ENCODE measurements at places on chromosomes 5 and 9. TPM values are rescaled to one million over a fixed set of nuclear protein-coding genes. Genes with fewer than 3 reads are reported as not detected.

Gene GCNT4
- polyA plus RNA-seq, result 1.1 TPM

DNA sequence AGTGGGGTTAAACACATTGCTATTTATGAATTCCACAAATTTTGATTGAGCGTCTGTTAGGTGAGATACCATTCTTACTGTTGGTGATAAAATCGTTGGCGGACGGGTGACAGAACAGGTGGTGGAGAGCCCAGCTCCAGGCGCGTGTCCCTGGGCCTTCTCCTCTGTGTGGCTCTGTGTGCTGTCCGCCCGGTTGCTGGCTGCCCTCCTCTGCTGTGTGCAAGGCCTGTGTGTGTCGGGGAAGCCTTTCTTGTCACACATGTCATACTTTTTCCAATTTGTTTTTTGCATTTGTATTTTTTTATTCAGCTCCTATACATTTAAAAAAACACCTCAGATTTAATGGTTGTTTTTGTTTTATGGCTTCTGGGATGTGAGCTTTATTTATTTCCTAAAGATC is 33.9 kb downstream of the TENT4A start:
- DNase-seq, result no peak

Gene SLC9A3
- polyA plus RNA-seq, result 1.3 TPM

Gene BAAT
- polyA plus RNA-seq, result 0.09 TPM

Gene FOXD4L5
- not detected for polyA plus RNA-seq

- no peak for DNase-seq
These were observed 7.8 kb upstream of the ANXA1 start for GRCh38 chr9:73143711-73144328.

Gene DAB2IP
- 19.7 TPM for polyA plus RNA-seq

GRCh38 chr5:141844414-141845097 is 33.7 kb downstream of the PCDH1 start:
- no peak for DNase-seq

- no peak for DNase-seq
These were observed 4.7 kb upstream of the STOML2 start for GRCh38 chr9:35107297-35108290.

- no peak for DNase-seq
These were observed 379.4 kb downstream of the SEMA5A start for GRCh38 chr5:9166202-9167112.

Gene GPR151
- polyA plus RNA-seq, result 0.03 TPM

Gene ARL14EPL
- polyA plus RNA-seq, result not detected

Data from H1 (cell line).